Endothelial cell of umbilical vein (primary cell): ENCODE measurements at places on chromosomes 7 and 10. TPM values are rescaled to one million over a fixed set of nuclear protein-coding genes. Genes with fewer than 3 reads are reported as not detected.
A peak's percentile ranks its signal among the peaks of the same experiment; 100 is the strongest.

GRCh38 chr10:89348481-89348880 lies 20.7 kb downstream of the IFIT3 start:
- no peak for DNase-seq

- DNase-seq = no peak
These were observed 111.9 kb downstream of the GALNT17 start for GRCh38 chr7:71243736-71244410.

DNA sequence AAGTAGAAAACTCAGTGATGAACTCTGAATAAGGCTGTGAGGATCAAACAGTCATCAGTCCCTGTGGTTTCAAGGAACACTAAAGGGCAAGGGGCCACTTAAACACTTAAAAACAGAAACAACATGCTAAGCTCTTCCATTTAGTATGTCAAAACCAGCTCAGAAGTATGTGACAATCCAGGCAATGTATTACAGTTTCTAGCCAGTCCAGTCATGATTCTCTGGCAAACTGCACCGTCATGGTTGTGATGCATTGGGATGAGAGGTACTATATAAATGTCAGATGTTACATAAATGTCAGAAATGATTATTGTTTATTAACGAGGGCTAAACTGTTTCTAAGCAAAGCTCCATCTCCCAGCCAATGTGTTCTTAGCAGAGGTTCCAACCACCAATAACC lies 4.7 kb upstream of the CREB5 start:
- DNase-seq = no peak

DNA sequence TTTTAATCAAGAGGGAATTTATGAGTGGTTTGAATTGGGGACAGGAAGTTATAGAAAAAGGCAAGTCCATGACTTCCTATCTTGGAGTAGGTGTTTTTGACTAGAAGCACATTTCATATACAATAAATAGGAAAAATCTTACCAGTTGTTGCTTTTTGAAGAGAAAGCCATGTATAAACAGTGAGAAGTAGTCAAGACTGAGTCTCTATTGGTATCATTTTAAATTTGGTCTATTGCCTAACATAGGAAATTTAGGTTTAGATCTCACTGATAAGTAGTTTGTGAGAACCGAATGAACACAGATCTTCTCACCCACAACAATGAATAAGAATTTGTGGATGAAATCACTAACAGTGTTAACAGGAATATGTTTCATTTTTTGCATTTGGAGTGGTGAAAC lies 387.2 kb downstream of the BBS9 start:
- no peak for DNase-seq

DNA sequence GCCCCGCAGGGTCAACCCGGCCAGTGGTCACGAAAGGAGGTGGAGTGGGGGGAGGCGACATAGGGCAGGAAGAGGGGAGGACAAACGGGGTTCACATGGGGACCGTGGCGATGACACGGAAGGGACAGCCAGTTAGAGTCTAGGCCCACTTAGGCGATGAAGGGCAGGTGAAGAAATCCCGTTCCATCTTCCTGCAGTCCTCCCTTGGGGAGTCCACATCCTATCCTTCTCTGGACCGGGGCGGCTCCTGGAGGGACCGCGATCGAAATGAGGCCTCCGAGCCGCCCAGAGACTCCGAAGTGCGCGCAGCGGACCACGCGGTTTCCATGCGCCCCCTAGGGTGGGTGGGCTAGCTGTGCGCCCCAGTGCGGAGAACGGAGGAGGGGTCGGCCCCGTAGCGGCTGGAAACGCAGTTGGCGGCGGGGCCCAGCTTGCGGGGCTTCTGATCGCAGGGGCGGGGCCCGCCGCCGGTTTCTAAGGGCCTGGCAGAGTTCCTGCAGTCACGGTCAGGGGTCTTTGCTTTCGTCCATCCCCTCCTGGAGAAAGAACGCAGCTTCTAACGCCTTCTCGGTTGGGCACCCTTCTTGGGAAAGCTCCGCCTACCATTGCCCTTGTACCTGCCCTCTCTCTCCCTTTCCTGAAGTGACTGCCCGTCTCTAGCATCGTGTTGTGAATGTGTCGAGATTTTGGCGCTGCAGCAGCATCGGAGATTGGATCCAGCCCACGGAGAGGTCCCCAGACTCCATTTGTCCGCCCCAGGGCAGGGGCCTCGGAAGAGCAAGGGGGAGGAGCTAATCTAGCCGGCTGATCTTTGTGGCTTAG lies 17.9 kb upstream of the TMEM225B start:
- DNase-seq = peak; percentile 50

- no peak for DNase-seq
These were observed 8.6 kb downstream of the TBATA start for GRCh38 chr10:70776455-70777005.

- DNase-seq = no peak
These were observed 32.8 kb upstream of the TMEM106B start for GRCh38 chr7:12178317-12178716.

GRCh38 chr10:72242675-72243074 lies 26.6 kb upstream of the ASCC1 start:
- DNase-seq = peak; percentile 82

DNA sequence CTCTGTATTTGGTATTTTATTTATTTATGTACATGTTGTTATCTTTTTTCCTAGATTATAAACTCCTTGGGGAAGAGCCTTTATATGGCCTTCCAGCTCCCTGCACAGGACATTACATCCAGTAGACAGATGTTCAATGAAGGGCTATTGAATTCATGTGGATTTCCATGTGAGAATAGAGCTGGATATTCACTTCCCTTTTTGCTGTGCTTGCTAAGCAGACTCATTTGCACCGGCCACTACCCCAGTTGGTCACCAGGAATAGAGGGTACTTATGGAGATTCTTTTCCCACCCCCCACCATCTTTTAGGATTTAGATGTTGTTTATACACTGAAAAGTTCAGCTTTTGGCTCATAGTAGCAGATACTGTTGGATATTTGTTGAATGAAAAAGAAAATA lies 374.1 kb downstream of the NRG3 start:
- DNase-seq = no peak

- DNase-seq = no peak
These were observed 65.2 kb downstream of the CALCR start for GRCh38 chr7:93509303-93509702.

DNA sequence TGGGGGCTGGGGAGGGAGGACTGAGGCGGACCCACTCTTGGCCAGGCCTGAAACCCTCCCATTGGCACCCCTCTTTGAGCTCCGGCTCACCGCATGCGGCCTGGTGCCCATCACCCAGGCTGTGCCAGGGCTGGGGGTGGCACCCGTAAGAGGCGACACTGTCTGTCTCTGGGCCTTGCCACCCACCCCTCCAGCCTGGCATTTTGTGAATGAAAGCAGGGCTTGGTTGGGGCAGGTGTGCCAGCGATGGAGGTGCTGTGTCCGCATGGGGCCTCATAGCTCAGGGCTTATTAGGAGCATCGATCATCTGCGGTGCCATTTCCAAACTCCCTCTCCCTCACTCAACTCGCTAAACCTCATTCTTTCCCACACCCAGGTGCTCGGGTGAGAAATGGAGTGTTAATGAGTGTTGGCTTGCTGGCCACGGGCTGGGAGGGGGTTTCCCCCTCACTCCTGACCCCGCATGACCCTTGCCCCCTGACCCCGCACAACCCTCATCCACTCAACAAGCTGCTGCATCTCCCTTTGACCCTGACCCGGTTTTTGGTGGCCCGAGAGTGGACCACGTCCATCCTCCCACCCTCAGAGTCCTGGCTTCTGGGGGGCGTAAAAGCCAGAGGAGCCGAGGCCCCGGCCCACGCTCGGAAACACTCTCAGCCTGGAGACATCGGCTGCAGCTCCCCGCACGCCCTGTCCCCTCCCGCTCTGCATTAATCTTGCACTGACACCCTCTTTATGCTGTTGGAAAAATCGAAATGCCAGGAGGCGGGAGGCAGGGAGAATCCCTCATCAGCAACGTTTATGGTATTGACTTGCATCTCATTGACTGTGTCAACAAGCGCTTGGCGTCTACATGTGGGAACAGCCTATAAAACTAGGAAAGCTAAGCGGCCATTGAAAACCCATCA lies 161.2 kb downstream of the DNAJB6 start:
- DNase-seq = no peak

The CYP26A1 gene
- total RNA-seq = 2.1 and 4.4 TPM in 2 replicates

The EVX1 gene
- total RNA-seq = not detected in 2 replicates

The ACTR3C gene
- total RNA-seq = 0.69 TPM in 1 of 2 replicates, not detected in the other

The OPALIN gene
- not detected in 2 replicates for total RNA-seq
